Stimulated activated naive B cell treated with anti-CD40 and anti-IgM and Interleukin-4, amounts not matched to agents 10 μg/mL and 1 μg/mL and 100 μg/mL, for 72 hours (primary cell): ENCODE measurements at places on chromosomes 1 and 21.

GRCh38 chr1:222898191-222898527 lies 83.3 kb downstream of the DISP1 start:
- no peak overlapping the region for H3K4me3 ChIP-seq
- no peak for DNase-seq
- no peaks in the 10 kb centered on the region for H3K27me3 ChIP-seq
- peaks cover 13% of the 10 kb centered on the region for H3K4me1 ChIP-seq
- H3K27ac ChIP-seq = peak overlapping the region; percentile 20
- peaks cover 11% of the 10 kb centered on the region for H3K36me3 ChIP-seq

- H3K4me1 ChIP-seq = no peaks in the 10 kb centered on the region
- H3K27ac ChIP-seq = no peak overlapping the region
- no peak for DNase-seq
- no peaks in the 10 kb centered on the region for H3K27me3 ChIP-seq
- H3K36me3 ChIP-seq = no peaks in the 10 kb centered on the region
Measured at GRCh38 chr1:218529646-218530300, 184.6 kb downstream of the TGFB2 start.

GRCh38 chr21:36491209-36491910 lies 11.4 kb upstream of the CLDN14 start:
- no peaks in the 10 kb centered on the region for H3K4me1 ChIP-seq
- peaks cover 21% of the 10 kb centered on the region for H3K27me3 ChIP-seq
- H3K36me3 ChIP-seq = no peaks in the 10 kb centered on the region
- no peak overlapping the region for H3K4me3 ChIP-seq
- H3K27ac ChIP-seq = no peak overlapping the region

GRCh38 chr1:244092964-244093638 lies 42.0 kb downstream of the ZBTB18 start:
- peaks cover 7% of the 10 kb centered on the region for H3K27me3 ChIP-seq
- no peaks in the 10 kb centered on the region for H3K36me3 ChIP-seq
- no peak overlapping the region for H3K4me3 ChIP-seq
- no peak for DNase-seq
- peaks cover 7% of the 10 kb centered on the region for H3K4me1 ChIP-seq
- no peak overlapping the region for H3K27ac ChIP-seq

- H3K4me3 ChIP-seq = no peak overlapping the region
- DNase-seq = no peak
- no peaks in the 10 kb centered on the region for H3K27me3 ChIP-seq
- H3K4me1 ChIP-seq = peaks cover 47% of the 10 kb centered on the region
Measured at GRCh38 chr1:64866689-64867088, 99.7 kb downstream of the JAK1 start.
